ENCODE measurements at places on chromosomes 2 and 18.

DNA sequence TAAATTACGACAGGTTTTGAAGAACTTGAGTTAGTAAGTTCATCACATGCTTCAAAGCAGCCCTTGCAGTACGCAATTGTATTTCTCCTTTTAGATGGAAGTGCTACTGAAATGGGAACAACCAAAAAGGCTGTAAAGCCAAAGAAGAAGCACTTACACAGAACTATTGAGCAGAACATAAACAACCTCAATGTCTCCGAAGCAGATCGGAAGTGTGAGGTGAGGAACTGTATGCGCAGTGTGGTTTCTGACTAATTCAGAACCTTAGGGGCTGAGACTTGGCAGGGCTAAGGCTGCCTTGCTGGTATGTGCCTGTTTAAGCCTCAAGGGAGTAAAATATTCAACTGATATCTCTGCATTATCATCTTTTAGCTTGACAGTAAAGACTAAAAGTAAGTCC lies 8.4 kb downstream of the NCAPH start:
- DNase-seq = no peak

DNA sequence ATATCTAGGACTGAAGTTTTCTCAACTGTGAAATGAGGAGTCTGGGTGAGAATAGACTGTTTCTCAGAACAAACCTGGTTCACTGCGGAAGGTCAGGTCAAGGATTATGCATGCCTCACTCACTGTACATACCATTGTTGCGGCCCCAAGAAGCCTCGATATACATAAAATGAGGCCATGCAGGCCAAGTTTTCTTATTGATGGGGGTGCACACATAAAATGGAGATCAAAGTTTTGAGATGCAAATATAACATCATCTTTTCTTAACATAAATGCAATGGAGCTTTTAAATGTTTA lies 1366.1 kb upstream of the CELF4 start:
- no peak for DNase-seq

DNA sequence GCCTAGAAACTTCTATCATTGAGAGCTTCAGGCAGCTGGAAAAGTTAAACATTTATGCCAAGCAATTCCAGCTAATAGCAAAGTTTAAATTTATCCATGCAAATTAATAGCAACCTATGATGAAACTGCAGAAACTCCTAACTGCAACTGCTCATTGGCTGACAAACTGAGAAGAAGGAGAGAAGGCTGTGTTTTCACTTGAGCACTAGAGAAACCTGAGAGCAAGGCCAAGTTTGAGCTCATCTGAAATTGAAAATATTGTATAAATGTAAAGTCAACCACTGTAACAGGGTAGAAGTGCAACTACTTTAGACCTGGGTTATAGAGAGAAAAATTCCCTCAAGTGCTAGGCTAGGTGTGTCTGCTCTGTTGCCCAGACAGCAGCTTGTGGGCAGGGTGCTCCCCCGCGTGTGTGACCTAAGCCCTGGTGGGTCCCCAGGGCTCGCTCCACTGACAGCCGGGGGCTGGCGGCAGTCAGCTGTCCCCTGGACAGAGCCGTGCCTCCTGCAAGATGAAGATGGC lies 50.2 kb downstream of the CABYR start:
- no peak for DNase-seq

DNA sequence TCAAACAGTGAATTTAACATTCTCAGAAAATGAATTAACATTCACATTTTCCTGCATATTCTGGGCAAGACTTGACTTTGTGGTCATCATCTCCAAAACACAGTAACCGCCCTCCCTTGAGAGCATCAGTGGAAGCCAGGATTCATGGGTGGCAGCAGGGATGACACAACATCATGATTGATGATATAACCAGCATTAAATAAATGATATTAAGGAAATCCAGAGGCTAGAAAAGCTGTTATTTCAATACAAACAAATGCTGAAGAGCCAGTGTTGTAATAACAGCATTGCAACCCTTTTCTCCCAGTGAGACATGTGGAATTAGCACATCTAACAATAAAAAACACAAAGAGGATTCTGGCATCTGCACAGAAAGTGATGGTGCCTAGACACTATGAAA lies 41.1 kb downstream of the CDC42EP3 start:
- DNase-seq = no peak

DNA sequence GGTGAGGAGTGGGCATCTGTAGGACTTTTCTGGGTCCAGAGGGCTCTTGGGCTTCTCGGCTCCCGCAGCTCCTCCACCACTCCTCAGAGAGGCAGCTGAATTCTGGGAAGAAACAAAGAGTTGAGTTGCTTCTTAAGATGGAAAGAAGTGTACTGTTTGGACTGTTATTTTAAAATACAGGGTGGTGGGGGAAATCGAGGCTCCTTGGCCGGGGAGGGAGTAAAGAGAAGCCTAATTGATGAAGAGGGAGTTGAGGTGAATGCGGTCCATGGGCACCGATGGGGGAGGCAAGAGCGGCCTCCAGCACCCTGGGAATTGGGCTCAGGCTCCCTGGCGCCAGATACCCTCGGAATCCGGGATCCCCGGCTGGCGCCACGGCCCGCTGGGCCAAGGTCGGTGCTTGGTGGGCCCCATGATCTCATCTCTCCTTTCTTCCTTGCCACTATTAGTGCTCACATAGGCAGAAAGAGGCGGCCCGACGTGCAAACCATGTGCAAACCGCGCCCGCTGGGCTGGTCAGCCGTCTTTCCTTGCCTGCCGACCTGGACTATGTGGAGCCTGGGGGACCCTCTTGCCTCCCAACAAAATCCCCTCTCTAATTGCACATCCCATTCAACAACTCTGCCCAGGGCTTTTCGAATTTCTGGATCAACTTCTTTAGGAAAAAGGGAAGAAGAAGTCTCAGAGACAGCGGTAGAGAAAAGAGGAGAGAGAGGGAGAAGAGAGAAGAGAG lies 604 bp upstream of the SIX3 start:
- no peak for DNase-seq

- DNase-seq = no peak
Measured at GRCh38 chr2:8502316-8502715, 179.5 kb upstream of the ID2 start.
